GM10248 (cell line): ENCODE measurements at places on chromosomes 2 and 18.
A peak's percentile ranks its signal among the peaks of the same experiment; 100 is the strongest.

- no peak for DNase-seq
Measured at GRCh38 chr2:109324861-109325260, 195.9 kb downstream of the SH3RF3 start.

DNA sequence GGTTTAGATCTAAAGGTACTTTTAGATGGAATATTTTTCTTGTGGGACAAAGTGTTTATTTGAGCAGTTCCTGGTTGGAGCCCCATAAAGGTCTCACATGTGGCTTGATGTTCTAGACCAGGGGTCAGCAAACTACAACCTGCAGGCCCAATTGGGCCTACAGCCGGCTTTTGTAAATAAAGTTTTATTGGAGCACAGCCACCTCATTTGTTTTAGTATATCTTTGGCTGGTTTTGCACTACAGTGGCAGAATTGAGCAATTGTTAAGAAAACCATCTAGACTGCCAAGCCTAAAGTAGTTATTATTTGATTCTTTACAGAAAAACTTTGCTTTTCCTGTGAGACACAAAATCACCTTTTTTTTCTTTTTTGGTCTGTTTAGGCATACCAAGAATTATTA lies 41.6 kb downstream of the NDC80 start:
- DNase-seq = no peak

DNA sequence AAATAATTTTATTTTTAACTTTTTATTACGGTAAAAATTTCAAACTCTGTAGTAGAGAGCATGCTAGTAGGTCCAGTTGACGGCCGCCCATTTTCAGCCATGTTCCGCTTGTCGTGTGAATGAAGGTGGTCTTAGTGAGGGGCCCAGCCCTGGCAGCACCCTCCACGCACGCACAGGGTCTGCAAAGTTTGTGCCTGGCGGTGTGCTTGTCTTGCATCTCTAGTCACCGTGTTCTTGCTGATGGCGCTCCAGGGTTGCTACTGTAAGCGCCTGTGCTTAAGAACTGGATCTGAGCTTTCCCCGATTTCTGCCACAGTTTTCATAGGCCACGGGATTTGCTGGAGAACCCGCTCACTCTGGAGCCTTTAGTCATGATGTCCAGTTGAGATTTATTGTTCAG lies 28.9 kb downstream of the LDLRAD4 start:
- DNase-seq = no peak

GRCh38 chr2:86360776-86361175 lies 23.4 kb upstream of the REEP1 start:
- no peak for DNase-seq

DNA sequence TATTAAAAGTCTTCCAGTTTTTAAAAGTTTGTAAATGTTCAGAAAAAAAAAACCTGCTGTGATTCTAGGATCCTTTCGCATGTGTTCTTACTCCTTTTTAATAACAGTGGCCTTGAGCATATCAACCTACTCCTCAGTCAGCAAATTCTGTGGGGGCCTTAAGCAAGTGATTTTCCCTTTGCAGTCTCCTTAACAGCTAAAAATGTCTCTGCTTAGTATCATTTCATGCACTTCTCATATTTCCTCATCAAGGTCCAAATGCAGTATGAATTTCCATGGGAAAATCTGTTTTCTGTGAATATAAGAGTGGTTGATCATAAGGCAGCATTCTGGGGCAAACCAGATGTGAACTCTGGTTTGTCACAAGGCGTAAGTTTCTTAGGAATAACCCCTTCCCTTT lies 2175.1 kb upstream of the PIK3C3 start:
- DNase-seq = no peak

- DNase-seq = no peak
Measured at GRCh38 chr2:220496513-220496912, 869.1 kb downstream of the SLC4A3 start.

GRCh38 chr2:111618978-111619902 lies 264.8 kb downstream of the ANAPC1 start:
- DNase-seq = no peak

DNA sequence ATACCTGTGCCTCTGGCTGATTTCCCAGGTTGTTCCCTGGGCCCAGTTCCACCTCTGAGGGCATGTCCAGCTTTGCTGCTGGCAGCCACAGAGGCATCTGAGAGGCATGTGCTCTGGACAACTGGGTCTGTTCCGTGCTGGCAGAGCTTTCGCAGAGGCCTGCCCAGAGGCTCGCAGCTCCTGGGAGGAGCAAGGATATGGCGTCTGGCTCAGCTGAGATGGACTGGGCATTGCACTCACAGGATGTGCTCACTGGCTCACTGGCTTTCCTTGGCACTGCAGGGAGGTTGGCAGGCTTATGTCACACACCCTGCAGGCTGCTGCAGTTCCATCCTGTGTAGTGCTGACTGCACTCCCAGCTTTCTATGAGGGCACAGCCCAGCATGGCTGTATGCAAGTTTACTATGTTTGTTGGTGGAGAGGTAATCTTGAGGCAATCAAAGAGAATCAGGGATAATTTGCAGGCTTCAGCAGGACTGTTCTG lies 172.3 kb downstream of the PRKCE start:
- DNase-seq = no peak

DNA sequence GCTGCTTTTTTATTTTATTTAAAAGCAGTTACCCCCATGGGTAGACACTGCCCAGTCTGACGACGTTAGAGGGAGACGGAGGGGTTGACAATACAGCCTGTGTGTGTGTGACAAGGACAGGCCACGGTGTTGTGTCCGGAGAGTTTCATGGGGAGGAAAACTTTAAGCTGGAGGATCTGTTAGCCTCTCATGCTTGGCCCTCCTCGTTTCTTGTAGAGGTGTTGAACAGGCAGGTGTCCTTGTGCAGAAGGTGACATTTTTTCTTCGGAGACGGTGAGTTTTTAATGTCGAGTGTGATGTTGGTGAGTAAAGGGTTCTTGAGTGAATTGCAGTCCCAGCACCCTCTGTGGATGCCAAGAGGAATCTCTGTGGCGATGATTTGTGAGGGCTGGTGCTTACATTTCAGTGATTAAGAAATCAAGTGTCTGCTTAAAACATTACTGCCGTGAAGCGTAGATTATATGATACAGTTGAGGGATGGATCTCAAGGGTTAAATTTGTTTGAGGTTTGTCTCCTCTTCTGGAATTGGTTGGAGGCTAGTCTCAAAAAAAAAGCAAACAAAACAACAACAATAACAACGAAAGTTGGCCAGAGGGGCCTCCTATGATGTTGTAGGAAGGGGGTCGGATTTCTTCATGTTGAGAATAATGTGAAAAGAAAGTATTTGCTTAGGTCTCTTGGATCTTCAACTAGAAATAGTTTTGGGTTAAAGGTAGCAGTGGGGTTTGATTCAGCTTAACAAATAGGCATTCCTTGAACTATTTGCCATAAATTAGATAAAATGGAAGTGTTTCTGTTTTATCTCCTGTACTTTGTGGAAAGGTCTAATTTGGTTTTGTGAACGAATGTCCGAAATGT lies 1.6 kb downstream of the NCOA1 start:
- DNase-seq = no peak

DNA sequence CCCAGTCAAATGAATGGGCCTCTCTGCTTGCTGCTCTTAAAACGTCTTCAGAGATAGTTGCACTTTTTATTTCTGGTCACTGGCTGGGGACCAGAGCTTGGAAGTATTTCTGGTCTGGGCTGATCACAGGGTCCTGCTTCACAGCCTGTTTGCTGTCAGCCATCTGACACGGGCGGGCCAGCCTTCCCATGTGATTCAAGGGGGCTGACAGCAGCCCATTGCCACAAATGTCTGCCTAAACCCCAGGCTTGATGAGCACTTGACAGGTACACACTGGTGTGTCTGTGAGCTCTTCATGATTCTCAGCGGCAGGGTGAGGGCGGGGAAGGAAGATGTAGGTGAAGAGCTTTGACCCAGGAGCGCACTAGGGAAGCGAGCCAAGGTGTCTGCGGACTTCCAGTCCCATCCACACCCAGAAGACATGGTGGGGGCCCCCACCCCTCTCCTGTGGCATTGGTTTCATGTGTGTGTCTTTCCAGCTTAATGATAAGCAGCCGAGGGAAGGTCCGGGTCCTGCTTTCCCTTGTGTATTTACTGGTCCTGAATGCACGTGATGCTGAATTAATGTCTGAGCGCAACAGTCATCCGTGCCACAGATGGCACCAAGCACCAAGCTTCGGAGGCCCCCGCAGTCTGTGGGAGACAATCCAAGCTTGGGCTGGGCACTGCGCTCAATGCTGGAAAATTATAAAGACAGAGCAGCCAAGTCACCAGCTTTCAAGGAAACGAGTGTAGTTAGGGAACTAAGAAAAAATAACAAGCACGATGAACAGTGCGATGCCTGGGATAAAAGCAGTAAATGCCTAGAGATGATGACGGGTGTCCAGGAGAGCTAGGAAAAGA lies 73.3 kb downstream of the SH3BP4 start:
- no peak for DNase-seq

DNA sequence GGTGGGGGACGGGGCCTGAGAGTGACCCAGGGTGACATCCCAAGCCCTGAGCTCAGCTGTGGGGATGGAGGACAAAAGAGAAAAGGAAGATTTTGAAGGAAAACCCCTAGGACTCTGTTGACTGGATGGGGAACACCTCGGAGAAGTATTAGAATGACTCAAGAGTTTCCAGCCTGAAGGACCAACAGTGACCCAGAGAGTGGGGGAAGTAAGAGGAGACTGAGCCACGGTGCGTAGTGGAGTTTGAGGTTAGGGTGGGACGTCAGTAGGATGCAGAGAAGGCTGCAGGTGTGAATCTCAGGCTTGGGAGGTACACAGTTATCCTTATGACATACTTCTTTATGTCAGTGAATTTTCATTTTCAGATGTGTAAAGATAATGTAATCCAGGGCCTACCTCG lies 119.5 kb downstream of the NCK2 start:
- peak; percentile 44 for DNase-seq

DNA sequence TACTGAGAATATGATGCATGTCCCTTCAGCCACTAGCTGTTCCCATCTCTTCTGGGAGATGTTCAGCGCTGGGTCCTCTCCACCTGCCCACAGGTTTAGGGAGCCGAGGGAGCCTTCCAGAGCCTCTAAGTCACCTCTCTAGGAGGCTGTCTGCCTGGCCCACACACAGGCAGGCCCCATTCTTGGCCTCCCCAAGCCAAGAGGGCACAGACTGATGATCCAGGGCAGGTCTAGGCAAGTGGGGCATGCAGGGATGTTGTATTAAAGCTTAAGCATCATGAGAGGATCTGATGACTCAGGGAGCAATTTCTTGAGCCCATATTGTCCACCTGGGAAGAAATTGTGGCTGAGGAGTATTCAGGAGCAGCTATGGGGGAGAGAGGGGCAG lies 19.9 kb downstream of the TMSB10 start:
- DNase-seq = no peak
